ENCODE measurements at places on chromosomes 11 and 22.

DNA sequence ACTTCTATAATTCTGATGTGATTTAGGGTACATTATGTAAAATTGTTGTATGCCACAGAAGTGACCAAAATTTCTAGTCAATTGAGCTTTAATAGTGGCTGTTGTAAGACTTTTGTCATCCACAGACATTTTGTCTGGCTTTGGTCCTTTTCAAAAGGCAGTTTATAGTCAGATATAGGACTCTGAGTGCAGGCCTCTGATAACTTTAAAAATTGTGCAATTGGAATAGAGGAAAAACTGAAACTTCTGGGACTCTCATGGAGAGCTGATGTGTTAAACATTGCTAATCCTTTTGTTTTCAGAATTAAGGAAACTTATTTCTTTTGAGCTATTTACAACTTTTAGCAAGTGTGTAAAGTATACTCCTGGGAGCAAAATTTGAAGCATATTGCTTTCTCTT is 9.0 kb upstream of the MRPL17 start:
- DNase-seq = no peak

DNA sequence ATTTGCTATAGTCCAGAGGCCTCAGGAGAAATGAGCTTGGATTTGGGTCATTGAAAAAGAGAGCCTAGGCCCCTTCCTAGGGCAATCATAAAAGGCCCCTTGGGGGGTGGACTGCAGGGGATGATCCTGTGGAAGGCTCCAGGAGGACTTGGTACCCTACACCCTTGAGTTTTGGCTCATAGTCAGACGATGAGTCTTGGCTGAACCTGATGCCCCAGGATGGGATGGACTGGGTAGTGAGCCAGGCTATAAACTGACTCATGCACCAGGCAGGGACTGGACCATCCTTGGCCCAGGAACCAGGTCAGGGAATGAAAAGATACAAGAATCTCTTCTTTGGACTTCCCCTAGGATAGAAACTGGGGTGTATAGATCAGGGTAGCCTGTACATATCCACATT is 54.2 kb downstream of the NAV2 start:
- no peak for DNase-seq

GRCh38 chr11:35102267-35102666 is 36.7 kb upstream of the CD44 start:
- no peak for DNase-seq

DNA sequence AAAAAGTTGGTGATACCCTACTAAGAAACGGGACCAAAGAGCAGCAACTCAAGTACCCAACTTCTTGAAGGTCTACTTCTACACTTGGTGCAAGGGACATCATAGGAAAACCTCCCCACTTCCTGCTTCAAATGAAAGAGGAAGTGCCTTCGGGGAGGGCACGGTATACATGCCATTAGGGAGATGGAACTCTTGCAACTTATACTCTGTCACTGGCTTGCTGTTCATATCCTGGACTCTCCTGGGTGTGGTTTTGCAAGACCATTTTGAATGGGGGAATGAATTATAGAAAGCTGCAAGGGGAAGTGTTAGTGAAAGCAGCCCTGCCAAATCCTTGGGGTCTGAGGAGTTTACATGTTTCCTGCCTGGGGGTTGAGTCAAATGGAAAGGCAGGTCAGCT is 41.9 kb downstream of the CSNK2A3 start:
- DNase-seq = no peak

- peak; percentile 7 for DNase-seq
Observed at GRCh38 chr22:22748297-22748743, 103.9 kb downstream of the GGTLC2 start.

- DNase-seq = no peak
Observed at GRCh38 chr22:40610329-40610850, 26.1 kb downstream of the MRTFA start.

DNA sequence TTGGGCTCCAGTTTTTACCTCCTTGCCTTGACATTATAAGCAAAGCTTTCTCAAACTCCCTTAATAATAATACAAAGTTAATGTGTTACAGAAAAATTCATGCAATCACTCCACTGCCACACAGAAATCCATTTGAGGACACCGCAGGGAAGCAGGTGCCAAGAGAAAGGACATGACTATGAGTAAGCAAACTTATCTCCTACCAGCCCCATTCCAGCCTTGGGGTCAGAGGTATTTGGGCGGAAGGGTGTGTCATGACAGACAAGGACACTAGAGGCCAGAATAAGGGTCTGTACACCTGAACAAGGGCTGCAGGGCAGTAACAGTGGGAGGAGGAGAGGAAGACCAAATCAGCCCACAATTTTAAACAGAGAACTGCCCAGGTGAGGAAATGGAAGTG is 5.9 kb downstream of the GNG3 start:
- DNase-seq = no peak

All from stimulated activated CD8-positive, alpha-beta memory T cell treated with anti-CD3 and anti-CD28 coated beads, Interleukin-7, amount 100 ng/mL, for 1 hour (primary cell).